ENCODE measurements at places on chromosomes 2 and 18.

DNA sequence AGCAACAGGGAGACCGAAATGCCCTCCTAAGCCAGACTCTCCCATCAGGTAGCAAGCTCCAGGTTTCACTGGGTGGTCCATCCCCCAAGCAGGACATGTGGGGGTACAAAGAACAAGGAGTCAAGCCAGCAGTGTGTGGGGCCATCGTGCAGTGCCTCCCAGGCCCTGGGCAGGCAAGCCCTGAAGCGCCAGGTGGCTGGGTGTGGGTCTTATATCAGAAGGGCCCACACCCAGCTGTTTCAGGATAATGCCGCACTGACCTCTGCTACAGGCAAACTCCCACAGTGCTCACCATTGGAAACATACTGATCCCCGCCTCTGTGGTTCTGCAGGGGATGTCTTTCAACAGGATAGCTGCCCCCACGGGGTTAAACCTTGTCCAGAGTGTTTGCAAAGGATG, 174.2 kb upstream of the SMAD2 start:
- H3K27me3 ChIP-seq, result peaks cover 10% of the 10 kb centered on the region
- no peaks in the 10 kb centered on the region for H3K36me3 ChIP-seq
- no peaks in the 10 kb centered on the region for H3K4me1 ChIP-seq
- DNase-seq, result no peak
- H3K4me3 ChIP-seq, result no peak overlapping the region

- H3K27me3 ChIP-seq, result peaks cover 16% of the 10 kb centered on the region
- peak overlapping the region; percentile 50 for H3K4me3 ChIP-seq
- peaks cover 13% of the 10 kb centered on the region for H3K4me1 ChIP-seq
- no peaks in the 10 kb centered on the region for H3K36me3 ChIP-seq
Observed at GRCh38 chr18:77131652-77132368, 773 bp downstream of the MBP start.

DNA sequence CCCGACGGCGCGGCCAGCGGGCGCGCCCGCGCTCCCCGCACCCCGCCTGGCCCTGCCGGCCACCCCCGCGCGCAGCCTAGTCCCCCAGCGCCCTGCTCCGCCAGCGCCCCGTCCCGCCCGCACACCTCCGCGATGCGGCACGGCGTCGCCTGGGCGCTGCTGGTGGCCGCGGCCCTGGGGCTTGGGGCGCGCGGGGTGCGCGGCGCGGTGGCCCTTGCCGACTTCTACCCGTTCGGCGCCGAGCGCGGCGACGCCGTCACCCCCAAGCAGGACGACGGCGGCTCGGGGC, 232 bp downstream of the SNED1 start:
- H3K36me3 ChIP-seq, result peaks cover 32% of the 10 kb centered on the region
- H3K4me1 ChIP-seq, result peaks cover 26% of the 10 kb centered on the region
- peak overlapping the region; percentile 55 for H3K4me3 ChIP-seq
- H3K27me3 ChIP-seq, result no peaks in the 10 kb centered on the region
- DNase-seq, result no peak
- no peak overlapping the region for H3K27ac ChIP-seq

- H3K4me3 ChIP-seq, result no peak overlapping the region
- no peak overlapping the region for H3K27ac ChIP-seq
- no peaks in the 10 kb centered on the region for H3K36me3 ChIP-seq
- no peak for DNase-seq
- 0 out of 2 replicates have a peak, but pooled peaks cover 2% of the 10 kb centered on the region for H3K4me1 ChIP-seq
Observed at GRCh38 chr2:108979461-108979860, 9.6 kb downstream of the EDAR start.

GRCh38 chr2:44296653-44297052, 21.4 kb downstream of the SLC3A1 start:
- peaks cover 2% of the 10 kb centered on the region for H3K4me1 ChIP-seq
- peaks cover 22% of the 10 kb centered on the region for H3K27me3 ChIP-seq
- H3K4me3 ChIP-seq, result no peak overlapping the region
- no peaks in the 10 kb centered on the region for H3K36me3 ChIP-seq
- DNase-seq, result no peak

DNA sequence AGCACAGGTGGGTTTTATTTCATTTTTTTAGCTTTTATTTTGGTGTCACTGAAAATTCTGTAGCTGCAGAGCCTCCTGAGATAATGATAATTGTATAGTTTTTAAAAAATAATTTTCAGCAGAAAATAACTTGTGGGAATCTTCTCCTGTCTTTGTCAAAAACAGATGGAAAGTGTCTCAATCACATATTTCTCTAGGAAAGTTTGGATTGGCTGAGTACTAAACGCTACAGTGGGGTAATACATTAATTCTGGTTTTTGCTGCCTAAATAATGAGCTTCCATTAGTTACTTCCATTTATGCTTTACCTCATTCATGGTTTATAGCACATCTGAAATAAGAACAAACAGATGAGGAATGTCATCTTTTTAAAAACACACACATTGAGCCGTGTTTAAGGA, 2.2 kb downstream of the TWIST2 start:
- peak; percentile 50 for DNase-seq
- peaks cover 14% of the 10 kb centered on the region for H3K36me3 ChIP-seq
- peak overlapping the region; percentile 90 for H3K4me3 ChIP-seq
- H3K27ac ChIP-seq, result peak overlapping the region; percentile 95
- peaks cover 21% of the 10 kb centered on the region for H3K4me1 ChIP-seq
- H3K27me3 ChIP-seq, result no peaks in the 10 kb centered on the region

DNA sequence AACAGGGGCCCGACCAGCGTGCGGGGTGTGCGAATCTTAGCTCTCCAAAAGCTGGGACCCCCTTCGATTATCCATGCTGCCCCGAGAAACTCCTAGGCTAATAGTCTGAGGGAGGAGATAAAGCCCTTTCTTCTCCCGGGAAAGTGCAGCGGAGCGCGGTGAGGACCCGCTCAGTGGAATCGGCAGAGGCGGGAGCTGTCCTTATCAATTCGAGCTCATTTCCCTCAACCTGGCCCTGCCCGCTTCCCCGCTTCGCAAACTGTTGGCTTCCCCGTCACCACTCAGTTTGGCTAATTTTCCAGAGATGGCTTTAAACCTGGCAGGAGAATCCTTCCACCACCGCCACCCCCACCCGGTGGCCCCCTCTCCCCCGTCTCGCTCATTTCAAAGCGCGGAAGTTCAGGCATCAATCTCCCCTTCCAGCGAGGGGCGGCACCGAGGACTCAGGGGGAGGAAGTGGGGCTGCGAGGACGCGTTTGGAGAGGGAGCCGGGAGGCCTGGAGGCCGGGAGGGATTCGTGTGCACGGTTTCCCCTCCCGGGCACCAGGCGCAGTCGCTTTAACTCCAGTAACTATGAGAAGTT, 1.6 kb downstream of the KLHL14 start:
- no peaks in the 10 kb centered on the region for H3K36me3 ChIP-seq
- peaks cover 42% of the 10 kb centered on the region for H3K27me3 ChIP-seq
- H3K4me1 ChIP-seq, result no peaks in the 10 kb centered on the region
- DNase-seq, result no peak
- H3K4me3 ChIP-seq, result no peak overlapping the region

DNA sequence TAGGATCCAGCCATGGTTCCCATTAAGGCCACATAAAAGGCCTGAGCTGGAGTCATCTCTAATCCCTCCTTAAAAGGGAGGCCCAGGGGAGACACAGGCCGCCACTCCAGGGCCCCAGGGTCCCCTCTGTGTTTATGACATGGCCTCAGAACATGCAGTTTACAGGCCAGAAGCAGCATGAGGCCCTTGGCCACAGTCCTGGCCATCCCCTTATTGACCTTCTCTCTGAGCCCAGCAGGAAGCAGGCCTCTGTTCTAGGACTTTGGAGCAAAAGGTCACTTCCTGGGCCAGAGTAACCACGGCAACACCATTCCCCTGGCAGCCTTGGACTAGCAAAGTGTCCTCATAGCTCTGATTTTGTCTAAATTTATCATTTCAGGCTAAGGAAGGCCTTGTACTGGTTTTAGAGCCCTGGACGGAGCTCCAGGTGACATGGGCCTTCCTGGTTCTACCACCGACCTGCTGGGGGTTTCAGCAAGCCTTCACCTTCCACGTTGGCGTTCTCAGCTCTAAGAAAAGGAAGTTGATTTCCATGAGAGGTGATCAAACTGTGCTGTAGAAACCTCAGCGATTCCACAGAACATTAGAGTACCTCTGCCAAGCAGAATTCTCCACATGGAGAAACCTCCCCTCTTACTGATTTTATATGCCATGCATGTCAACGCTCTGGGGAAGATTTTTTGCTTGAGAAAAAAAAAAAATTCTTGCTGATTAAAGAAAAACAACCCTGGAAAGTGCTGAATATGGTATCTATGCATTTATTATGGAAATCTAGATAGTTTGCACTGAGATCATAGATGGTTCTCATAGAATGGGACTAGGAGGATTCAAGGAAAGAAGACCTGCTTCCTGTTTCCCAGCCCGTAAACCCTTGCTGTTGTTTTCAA, 53.7 kb downstream of the HS1BP3 start:
- H3K36me3 ChIP-seq, result no peaks in the 10 kb centered on the region
- H3K4me1 ChIP-seq, result peaks cover 30% of the 10 kb centered on the region
- no peak overlapping the region for H3K27ac ChIP-seq
- no peak overlapping the region for H3K4me3 ChIP-seq
- no peak for DNase-seq

GRCh38 chr2:42566025-42566424, 2.4 kb upstream of the MTA3 start:
- DNase-seq, result no peak
- peaks cover 1% of the 10 kb centered on the region for H3K36me3 ChIP-seq
- no peak overlapping the region for H3K27ac ChIP-seq
- peaks cover 9% of the 10 kb centered on the region for H3K27me3 ChIP-seq
- no peak overlapping the region for H3K4me3 ChIP-seq

DNA sequence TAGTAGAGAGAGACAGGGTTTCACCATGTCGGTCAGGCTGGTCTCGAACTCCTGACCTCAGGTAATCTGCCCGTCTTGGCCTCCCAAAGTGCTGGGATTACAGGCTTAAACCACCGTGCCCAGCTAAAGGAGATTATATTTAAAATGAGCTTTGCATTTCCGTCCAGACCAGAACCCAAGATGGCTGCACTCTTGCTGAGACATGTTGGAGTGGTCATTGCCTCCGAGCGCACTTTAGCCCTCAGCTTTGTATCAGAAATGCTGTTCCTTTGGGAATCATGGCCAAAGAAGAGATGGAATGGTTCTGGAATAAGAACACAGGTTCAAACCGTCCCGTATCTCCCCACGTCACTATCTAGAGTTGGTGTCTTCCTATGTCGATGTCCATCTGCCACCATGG, 3.4 kb downstream of the UBXN2A start:
- DNase-seq, result no peak
- H3K4me3 ChIP-seq, result no peak overlapping the region
- peaks cover 5% of the 10 kb centered on the region for H3K36me3 ChIP-seq
- H3K4me1 ChIP-seq, result peaks cover 14% of the 10 kb centered on the region

DNA sequence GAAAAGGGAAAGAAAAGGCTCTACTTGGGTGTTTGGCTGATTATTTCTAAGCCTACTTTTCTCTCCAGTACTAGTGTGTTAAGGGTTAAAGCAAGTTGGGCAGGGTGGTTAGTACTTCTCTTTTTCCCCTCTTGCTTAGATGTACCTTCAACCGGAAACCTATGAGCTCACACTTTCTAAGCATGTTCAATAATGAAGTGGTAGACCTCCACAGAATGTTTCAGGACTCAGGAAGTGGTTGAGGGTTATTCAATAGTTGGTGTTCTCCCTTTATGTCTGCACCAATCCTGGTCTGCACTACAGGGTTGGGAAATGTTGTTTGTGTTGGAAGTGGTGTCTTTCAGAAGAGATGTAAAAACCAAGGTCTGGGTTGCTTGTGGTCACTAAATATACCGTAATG, 137.1 kb downstream of the ZEB2 start:
- peaks cover 3% of the 10 kb centered on the region for H3K4me1 ChIP-seq
- H3K27ac ChIP-seq, result no peak overlapping the region
- no peaks in the 10 kb centered on the region for H3K27me3 ChIP-seq
- no peaks in the 10 kb centered on the region for H3K36me3 ChIP-seq
- H3K4me3 ChIP-seq, result no peak overlapping the region
- DNase-seq, result no peak

- H3K36me3 ChIP-seq, result no peaks in the 10 kb centered on the region
- H3K4me1 ChIP-seq, result peaks cover 11% of the 10 kb centered on the region
- no peak overlapping the region for H3K4me3 ChIP-seq
Observed at GRCh38 chr18:12907258-12907925, 23.4 kb upstream of the PTPN2 start.

GRCh38 chr2:58047373-58047935, 848 bp downstream of the VRK2 start:
- no peak for DNase-seq
- H3K4me1 ChIP-seq, result peaks cover 2% of the 10 kb centered on the region
- no peaks in the 10 kb centered on the region for H3K36me3 ChIP-seq
- no peaks in the 10 kb centered on the region for H3K27me3 ChIP-seq

GRCh38 chr2:24409171-24409570, 48.8 kb upstream of the ITSN2 start:
- DNase-seq, result no peak
- no peaks in the 10 kb centered on the region for H3K36me3 ChIP-seq
- H3K4me3 ChIP-seq, result no peak overlapping the region
- peaks cover 2% of the 10 kb centered on the region for H3K27me3 ChIP-seq

GRCh38 chr2:232592772-232593395, 40.5 kb upstream of the EFHD1 start:
- H3K27ac ChIP-seq, result no peak overlapping the region
- peaks cover 3% of the 10 kb centered on the region for H3K4me1 ChIP-seq
- peak; percentile 82 for DNase-seq
- no peak overlapping the region for H3K4me3 ChIP-seq
- no peaks in the 10 kb centered on the region for H3K27me3 ChIP-seq

DNA sequence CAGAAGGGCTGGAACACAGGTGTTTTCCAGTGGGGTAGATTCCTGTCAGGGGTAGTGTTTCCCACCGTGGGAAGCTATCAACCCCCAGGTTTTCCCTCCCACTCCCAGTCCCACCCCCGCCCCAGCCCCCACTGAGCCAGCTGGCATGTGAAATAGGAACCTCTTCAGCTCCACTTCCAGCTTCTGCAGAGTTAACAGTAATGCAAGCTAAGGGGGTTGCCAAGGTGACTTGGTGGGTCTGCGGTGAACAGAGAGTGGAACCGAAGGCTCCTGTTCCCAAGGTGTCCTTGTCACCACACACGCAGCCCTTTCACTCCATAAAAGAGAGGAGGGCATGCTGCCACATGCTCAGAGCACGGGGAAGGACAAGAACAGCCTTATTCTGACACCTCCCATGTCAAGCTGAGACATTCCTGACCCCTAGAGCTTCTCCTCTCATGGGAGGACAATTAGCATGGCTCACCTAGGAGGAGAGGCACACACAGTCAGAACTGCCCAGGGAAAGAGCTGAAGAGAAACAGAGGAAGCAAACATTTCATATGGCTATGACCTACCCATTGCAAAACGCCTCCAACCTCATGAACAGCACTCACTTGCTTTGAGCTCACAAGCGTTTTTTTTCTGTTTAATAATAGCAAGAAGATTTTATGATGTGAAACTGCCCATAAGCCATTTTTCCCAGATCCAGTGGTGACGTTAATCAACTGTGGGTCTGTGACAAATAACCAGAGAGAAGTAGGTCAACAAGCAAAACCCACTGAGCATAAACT, 39.8 kb upstream of the TBC1D8 start:
- no peak overlapping the region for H3K4me3 ChIP-seq
- peaks cover 15% of the 10 kb centered on the region for H3K27me3 ChIP-seq
- no peaks in the 10 kb centered on the region for H3K4me1 ChIP-seq
- H3K36me3 ChIP-seq, result no peaks in the 10 kb centered on the region
- no peak for DNase-seq

Data from IMR-90 (cell line).